ENCODE measurements at places on chromosomes 6 and 20.

DNA sequence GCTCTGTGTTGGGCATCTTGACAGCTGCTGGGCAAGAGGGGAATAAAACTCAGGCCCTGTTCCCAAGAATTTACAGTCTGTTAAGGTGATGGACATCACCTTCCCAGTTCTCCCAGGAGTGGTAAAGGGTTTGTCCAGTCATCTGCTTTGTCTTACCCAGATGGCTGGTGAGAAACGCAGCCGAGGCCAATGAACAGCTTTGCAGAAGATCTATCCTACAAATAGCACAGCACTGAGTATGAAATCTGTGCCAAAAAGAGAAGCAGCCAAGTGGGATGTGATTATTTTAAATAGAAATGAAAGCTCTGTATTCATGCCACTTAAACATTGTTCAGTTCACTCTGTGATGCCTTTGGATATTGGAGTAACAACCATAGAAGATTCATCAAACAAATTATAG lies 132.7 kb upstream of the SLC22A16 start:
- DNase-seq, result no peak

- peak; percentile 73 for DNase-seq
Observed at GRCh38 chr6:8707956-8708772, 272.8 kb upstream of the SLC35B3 start.

DNA sequence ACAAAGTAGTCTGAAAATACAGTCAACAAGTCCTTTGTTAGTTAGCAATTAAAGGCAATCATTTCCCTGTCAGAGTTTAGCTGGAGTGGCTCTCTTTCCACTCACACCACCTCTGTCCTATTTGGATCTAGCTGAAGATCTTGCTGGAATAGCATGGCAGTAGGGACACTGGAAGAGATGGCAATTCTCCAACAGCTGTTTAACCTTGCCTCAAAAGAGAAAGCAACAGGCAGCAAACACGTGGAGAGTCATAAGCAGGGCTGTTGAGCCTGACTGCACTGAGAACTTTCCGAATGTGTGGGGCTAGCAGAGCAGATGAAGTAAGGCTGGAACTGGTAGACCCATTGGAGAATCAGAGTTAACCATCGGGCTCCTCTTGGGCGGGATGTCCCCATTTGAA lies 38.0 kb upstream of the PRSS35 start:
- no peak for DNase-seq

- DNase-seq, result no peak
Observed at GRCh38 chr6:158729906-158730540, 80.2 kb downstream of the SYTL3 start.

GRCh38 chr6:151263967-151264366 lies 24.2 kb downstream of the AKAP12 start:
- no peak for DNase-seq

- DNase-seq, result peak; percentile 64
Observed at GRCh38 chr6:43170417-43170930, 595 bp upstream of the SRF start.

DNA sequence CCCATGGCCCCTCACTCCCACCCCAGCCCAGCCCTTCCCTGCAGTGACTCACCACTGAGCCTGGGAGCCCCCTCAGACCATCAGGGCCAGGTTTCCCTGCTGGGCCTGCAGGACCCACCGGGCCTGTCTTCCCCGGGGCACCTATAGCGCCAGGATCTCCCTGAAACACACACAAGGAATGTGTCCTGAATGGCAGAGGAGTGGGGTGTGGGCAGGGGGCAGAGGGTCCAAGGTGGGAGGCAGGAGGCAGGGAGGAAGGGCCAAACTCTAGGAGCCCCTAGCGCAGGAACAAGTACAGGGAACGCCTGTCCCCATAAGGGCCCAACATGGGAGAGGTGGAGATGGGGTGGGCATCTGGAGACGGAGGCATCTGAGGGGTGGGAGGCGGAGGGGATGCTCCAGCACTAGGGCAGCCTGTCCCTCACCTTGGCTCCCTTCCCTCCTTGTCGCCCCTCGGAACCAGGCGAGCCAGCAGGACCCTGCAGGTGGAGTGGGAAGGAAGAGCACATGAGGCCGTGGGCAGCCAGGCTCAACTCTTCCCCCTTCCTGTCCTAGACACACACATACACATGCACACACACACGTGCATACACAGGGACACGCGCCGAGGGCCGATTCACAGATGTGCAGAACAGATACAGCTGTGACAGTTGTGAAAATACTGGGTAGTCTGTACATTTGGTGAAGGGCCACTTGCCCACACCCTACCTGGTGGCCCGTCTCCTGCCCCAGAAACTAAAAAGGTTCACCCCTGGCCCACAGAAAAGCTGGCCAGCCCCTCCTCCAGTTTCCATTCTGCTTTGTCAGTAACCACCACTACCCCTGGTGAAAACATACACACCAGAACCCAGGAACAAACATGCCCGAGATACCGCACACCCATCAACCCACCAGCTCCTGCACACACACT lies 24.6 kb downstream of the COL11A2 start:
- DNase-seq, result no peak

- no peak for DNase-seq
Observed at GRCh38 chr6:17602888-17603287, 2.8 kb downstream of the FAM8A1 start.

- no peak for DNase-seq
Observed at GRCh38 chr6:52201046-52201445, 14.9 kb downstream of the IL17A start.

GRCh38 chr6:5946181-5946580 lies 60.5 kb downstream of the NRN1 start:
- no peak for DNase-seq

- no peak for DNase-seq
Observed at GRCh38 chr20:17659801-17660200, 22.2 kb downstream of the RRBP1 start.

- no peak for DNase-seq
Observed at GRCh38 chr20:49669601-49670189, 44.0 kb downstream of the B4GALT5 start.

- no peak for DNase-seq
Observed at GRCh38 chr6:101682937-101683336, 289.4 kb downstream of the GRIK2 start.

DNA sequence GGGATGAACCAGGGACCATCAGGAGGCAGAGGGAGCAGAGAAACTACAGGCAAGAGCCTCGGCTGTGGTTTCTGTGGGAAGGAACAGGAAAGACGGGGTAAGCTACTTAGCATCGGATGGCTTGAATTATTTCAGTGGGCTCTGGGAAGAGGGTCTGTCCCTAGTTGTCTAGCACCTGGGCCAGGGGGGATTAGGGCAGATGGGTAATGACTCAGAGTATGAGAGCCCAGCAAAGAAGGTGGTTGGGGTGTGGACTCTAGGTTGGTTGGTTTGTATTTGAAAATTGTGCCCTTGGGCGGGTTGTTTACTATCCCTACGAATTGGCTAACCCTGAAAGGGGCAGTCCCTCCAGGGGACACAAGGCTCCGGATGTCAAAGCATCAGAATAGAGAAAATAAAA lies 148.5 kb upstream of the TAB2 start:
- DNase-seq, result no peak

DNA sequence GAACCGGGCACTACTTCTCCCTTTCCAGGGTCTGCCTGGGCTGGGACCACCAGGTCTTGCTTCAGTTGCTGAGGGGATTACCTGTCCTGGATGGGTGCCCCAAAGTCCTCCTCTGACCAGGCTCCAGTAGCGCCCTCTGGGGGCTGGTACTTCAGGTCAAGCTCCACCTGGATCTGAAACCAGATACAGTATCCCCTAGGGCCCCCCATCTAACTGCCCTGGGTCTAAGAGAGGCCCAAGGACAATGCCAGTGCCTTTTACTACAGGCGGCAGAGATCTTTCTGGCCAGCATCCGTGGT lies 11.2 kb upstream of the SPAG4 start:
- DNase-seq, result no peak

GRCh38 chr6:167719920-167720319 lies 106.8 kb upstream of the AFDN start:
- no peak for DNase-seq

- DNase-seq, result no peak
Observed at GRCh38 chr20:53707371-53708055, 113.9 kb upstream of the ZNF217 start.

GRCh38 chr6:53041356-53041755 lies 23.8 kb upstream of the FBXO9 start:
- no peak for DNase-seq

GRCh38 chr20:49747707-49748524 lies 34.2 kb upstream of the B4GALT5 start:
- no peak for DNase-seq

- DNase-seq, result no peak
Observed at GRCh38 chr20:40562031-40562430, 127.0 kb downstream of the MAFB start.

- no peak for DNase-seq
Observed at GRCh38 chr6:144769142-144769541, 484.0 kb downstream of the UTRN start.
